ENCODE measurements at places on chromosomes 3 and 15. TPM values are rescaled to one million over a fixed set of nuclear protein-coding genes. Genes with fewer than 3 reads are reported as not detected.

- no peak overlapping the region for H3K4me3 ChIP-seq
- no peak overlapping the region for H3K27ac ChIP-seq
- H3K27me3 ChIP-seq, result no peaks in the 10 kb centered on the region
- no peak for DNase-seq
- H3K36me3 ChIP-seq, result no peaks in the 10 kb centered on the region
- no peaks in the 10 kb centered on the region for H3K4me1 ChIP-seq
These were observed 231.7 kb upstream of the ICE2 start for GRCh38 chr15:60710656-60711055.

Gene DUSP7
- 25.1 TPM for polyA plus RNA-seq

Gene C3orf33
- polyA plus RNA-seq, result 3.5 TPM

Gene BSN
- polyA plus RNA-seq, result 9.9 TPM

DNA sequence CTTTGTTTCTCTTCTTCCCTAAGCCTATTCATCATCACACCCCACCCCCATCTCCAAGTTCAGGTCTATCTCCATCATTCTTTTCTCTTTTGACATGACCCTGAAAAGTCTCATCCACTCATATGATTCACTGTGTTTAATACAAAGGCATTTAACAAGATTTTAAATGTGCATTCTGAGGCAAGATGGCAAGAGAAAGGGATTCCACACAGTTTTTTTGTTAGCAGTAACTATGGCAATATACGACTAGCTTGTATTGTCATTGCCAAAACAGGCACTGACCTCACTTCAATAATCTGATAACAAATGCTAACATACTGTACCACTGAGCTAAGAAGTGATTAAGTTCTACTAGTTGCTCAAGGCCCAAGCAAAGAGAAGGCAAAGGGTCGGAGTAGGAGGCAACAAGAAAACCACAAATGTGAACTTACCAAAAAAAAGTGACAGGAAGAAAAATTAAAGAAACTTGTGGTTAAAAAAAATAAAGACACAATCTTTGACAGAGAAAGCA is 53.2 kb downstream of the FBN1 start:
- H3K27me3 ChIP-seq, result no peaks in the 10 kb centered on the region
- DNase-seq, result no peak
- no peaks in the 10 kb centered on the region for H3K36me3 ChIP-seq

GRCh38 chr15:48001393-48002039 is 119.3 kb upstream of the SLC24A5 start:
- no peak overlapping the region for H3K4me3 ChIP-seq
- no peak overlapping the region for H3K27ac ChIP-seq
- H3K4me1 ChIP-seq, result no peaks in the 10 kb centered on the region
- H3K36me3 ChIP-seq, result no peaks in the 10 kb centered on the region

Gene SPATA12
- polyA plus RNA-seq, result 32.0 TPM

Gene GRAMD1C
- 45.5 TPM for polyA plus RNA-seq

DNA sequence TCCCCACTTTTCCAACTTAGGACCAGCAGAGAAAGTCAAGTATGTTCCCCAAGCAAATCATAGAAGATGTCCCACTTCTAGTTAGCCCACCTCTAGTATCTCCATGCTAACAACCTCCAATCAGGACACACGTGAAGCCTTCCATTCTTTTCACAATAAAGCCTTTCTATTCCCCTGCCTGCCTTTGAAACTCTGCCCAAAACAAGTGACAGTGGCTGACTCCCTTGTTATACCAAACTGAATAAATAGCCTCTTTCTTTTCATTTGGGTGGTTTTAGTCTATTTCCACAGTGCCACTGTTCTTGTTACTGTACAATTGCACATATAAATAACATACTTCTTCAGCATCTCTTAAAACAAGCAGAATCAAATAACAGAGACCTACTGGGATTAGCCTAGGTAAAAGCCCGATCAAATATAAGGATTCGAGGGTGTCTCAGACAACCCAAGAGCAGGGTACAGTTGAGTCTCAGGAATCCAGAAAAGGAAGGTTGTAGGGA is 118.0 kb upstream of the NPHP3 start:
- H3K4me1 ChIP-seq, result no peaks in the 10 kb centered on the region
- H3K4me3 ChIP-seq, result no peak overlapping the region
- no peak overlapping the region for H3K27ac ChIP-seq
- no peaks in the 10 kb centered on the region for H3K27me3 ChIP-seq
- no peak for DNase-seq

Gene EFCAB12
- 16.0 TPM for polyA plus RNA-seq
